ELR (cell line): ENCODE measurements at places on chromosomes 11 and 22.

- DNase-seq, result no peak
These were observed 116.2 kb downstream of the KIAA1671 start for GRCh38 chr22:25068707-25069106.

- DNase-seq, result no peak
These were observed 772.7 kb downstream of the DLG2 start for GRCh38 chr11:84854498-84854880.

- no peak for DNase-seq
These were observed 576.5 kb upstream of the CCDC90B start for GRCh38 chr11:83862691-83863090.

DNA sequence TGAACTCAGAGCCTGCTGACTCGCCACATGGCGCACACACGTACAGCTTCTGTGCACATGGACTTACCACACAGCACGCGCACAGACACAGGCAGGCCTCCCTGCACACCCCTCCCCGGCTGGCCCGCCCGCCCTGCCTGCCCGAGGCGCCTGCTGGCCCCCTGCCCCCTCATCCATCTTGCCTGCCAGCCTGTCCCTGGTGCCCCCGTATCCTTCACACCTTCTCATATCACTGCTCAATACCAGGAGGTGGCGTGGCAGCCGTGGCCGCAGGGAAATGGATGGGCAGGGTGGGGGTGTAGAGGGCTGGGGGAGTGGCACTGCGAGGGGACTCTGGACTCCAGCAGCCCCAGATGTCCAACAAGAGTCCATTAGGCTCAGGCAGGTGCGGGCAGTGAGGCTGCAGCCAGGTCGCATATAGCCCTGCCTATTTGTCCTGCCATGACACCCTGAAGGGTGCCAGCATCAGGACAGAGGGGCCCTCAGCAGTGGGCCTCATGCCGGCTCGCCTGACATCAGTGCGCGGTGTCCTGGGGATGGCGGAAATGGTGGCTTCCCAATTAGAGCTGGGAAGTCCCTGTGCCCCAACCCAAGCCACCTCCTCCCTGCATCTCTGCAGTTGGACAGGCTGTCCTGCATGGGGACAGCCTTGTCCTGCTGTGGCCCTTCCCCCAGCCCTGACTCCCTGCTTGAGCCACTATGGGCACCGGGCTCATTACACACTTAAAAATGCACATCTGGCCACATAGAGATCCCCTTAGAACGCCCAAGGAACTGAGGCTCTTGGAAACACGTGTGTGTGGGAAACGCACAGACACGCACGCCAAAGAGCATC lies 2.0 kb upstream of the TBX10 start:
- DNase-seq, result no peak

DNA sequence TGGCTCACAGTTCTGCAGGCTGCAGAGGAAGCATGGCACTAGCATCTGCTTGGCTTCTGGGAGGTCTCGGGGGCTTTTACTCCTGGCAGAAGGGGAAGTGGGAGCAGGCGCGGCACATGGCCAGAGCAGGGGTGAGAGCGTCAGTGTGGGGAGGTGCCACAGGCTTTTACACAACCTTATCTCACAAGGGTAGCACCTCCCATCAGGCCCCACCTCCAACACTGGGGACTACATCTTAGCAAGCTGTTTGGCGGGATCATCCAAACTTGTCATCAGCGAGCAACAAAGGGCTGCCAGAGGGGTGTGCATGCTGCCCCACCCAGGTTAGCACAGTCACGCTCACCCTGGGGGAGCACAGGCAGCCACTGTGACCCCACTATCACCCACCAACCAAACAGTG lies 18.9 kb upstream of the YPEL1 start:
- DNase-seq, result no peak

DNA sequence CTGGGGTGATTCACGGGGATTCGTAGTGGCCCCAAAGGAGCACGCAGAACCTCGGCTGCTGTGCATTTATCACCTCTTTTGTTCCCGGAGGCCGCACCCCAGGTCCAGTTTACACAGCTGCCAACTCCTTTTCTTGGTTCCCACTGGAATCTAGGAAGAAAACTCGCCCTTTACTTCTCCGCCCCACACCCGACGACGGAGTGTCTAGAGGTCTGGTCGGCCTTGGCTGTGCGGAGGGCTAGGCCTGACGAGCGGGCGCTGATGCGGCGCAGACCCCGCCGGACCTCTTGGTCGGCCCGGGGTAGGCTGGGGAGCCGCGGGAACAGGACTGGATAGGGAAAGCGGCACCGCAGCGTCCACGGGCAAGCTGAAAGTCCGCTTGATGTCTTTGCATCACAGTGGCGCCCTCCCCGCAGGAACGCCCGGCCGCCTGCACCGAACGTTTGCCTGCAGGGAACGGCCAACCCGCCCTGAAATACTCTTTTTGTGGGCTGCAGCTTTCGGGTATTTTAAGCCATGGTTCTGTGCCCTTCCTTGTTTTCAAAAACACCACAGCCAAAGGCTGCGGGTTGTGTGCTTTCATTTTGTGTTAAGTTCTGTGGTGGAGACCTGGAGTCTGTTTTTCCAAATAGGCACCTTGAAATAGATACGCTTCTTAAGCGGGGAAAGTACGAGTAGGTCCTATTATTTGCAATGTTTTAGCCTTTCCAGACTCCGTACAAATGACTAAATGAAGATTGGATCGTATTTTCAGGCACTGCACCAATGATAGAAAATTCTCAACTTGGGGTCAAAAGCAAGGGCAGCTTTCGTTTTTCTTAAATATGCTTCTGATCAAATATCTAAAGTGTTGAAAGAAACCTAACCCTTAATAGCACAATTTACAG lies 829 bp upstream of the ZBED5 start:
- DNase-seq, result no peak
